Left cardiac atrium (tissue), 4 donors: ENCODE measurements at places on chromosomes 1 and 21. TPM values are rescaled to one million over a fixed set of nuclear protein-coding genes. Genes with fewer than 3 reads are reported as not detected.

- DNase-seq, result no peak
These were observed 8.2 kb downstream of the LSS start for GRCh38 chr21:46220275-46220810.

DNA sequence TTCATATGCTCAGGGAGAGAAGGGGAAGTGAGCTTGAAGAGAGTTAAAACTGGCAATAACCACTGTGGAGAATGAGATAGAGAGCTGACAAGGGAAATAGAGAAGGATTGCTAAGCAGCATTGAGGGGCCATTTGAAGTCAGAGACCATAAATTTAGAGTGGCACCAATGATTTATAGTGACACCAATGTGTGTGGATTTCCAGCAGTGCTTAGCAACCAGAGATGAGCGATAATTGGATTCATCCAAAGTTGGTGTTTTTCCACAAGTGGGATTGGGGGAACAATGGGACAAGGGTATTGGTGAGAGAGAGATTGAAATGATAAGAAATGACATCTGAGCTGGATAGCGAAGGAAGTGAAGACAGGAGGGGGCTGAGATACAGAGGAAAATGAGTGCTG lies 114.1 kb downstream of the C1orf94 start:
- DNase-seq, result no peak

- DNase-seq, result peak; percentile 90
These were observed 2.8 kb upstream of the ZC3H12A start for GRCh38 chr1:37471345-37472231.

DNA sequence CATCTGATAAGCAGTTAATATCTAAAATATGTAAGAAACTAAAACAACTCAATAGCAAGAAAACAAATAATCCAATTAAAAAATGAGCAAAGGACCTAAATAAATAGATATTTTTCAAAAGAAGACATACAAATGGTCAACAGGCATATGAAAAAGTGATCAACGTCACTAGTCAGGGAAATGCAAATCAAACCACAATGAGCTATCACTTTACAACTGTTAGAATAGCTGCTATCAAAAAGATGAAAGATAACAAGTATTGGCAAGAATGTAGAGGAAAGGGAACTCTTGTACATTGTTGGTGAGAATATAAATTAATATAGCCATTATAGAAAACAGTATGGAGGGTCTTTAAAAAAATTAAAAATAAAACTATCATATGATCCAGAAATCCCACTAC lies 40.7 kb upstream of the NEK7 start:
- no peak for DNase-seq

- no peak for DNase-seq
These were observed 93.2 kb upstream of the HNRNPU start for GRCh38 chr1:244957525-244957924.

DNA sequence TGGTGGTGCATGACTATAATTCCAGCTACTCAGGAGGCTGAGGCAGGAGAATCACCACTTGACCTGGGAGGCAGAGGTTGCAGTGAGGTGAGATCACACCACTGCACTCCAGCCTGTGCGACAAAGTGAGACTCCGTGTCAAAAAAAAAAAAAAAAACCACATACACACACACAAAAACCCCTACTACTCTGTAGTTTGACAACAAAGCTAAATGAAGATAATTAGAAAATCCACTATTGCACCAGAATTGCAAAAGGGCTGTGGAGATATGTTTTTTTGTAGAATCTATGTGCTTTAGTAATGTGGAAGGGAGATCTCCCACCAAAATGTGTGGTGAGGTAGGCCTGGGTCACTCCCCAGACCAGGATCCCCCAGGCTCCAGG lies 32.2 kb upstream of the KHDRBS1 start:
- no peak for DNase-seq

DNA sequence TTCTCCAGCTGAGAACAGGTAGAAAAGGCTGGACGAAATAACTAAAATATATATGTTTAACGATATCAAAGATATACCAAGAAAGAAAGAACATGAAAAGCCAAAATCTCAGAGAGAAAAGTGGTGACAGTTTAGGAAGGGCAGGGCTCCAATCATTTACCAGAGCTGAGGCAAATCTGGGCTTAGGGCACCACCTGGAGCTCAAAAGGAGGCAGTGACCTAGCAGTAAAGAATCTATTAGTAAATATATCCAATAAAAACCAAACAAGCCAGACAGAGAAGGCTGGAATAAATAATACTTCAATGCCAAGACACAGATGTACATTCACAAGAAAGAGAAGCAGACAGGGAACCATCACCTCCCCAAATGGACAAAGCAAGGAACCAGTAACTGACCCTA lies 43.5 kb downstream of the CHIA start:
- DNase-seq, result peak; percentile 25

DNA sequence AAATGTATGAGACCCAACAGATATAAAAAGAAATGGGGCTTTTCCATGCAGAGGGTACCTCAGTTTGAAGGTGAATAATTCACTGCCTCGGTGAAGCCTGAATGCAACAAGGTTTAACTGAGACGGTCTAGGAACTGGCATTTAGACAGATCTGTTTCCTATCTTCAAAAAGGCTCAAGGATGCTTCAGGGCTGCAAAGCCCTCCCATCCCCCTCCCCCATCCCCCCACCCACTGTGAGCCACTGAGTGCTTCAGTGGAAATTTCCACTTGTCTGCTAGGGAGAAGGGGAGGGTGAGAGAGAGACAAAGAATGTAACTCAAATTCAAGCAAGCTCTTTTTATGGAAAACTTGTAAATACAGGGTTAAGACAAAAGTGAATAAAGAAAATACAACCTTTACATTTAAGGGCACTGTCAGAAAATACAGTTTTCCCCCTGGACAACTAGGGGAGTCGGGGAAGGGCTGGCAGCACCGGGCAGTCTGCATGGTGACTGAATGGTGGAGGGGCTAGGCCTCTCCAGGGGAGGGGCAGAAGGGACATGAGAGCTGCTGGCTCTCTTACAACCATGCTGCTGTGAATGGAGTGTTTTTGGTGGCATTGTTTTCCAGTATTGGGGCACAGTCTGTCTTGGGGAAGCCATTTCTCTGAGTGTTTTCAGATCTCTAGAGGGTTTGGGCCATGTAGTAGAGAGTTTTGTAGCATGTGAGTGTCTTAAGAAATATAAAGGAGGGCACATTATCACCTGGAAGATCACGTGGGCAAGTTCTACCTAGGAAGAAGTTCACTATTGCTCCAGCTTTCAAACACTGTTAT lies 56.7 kb downstream of the MRPS6 start:
- DNase-seq, result no peak

DNA sequence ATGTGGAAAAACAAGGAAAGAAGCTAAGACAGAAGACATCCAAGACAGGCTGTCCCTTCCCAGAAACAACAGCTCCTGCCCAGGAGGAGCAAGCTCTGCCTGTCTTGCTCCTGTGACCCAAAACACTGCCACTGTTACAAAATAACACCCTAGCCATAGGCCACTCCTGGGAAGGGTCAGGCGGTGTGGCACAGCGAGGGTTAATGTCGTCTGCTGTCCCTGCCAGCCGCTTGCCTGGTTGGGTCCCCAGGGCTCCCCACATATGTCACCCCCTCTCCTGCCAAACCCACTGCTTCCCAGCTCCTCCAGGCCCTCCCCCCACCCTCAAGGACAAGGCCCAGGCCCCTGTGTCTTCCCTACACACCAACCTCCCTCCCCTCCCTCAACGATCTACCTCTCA lies 3.9 kb upstream of the NHLH1 start:
- no peak for DNase-seq

DNA sequence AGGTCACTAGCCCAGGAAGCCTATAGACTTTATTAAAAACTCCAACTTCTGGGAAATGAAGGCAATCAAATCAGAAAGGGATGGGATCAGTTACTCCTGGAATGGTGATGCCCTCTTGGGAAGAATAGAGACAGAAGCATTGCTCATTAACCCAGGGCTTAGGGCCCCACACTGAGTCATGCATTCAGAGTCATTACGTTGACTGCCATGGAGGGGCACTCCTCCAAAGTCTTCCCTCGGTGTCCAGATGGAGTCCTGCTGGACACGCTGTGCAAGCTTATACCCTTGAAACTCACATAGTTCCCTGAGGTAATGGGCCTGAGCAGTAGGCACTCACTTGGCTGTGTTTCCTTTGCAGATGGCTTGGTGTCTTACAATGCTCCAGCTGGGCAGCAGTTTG lies 35.2 kb upstream of the HSD17B7 start:
- DNase-seq, result no peak

DNA sequence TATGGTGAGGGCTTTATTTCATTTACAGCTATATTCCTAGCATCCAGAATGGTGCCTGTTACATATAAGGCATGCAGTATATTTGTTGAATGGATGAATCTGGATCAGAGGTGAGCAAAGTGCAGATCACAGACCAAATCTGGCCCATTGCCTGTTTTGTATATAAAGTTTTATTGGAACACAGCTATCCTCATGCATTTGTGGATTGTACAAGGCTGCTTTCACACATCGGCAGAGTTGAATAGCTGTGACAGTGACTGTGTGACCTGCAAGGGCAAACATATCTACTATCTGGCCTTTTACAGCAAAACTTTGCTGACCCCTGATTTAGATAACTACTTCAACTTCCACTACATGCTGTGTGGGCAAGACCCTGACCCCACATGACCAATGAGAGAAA lies 54.0 kb upstream of the MRPS6 start:
- DNase-seq, result no peak

DNA sequence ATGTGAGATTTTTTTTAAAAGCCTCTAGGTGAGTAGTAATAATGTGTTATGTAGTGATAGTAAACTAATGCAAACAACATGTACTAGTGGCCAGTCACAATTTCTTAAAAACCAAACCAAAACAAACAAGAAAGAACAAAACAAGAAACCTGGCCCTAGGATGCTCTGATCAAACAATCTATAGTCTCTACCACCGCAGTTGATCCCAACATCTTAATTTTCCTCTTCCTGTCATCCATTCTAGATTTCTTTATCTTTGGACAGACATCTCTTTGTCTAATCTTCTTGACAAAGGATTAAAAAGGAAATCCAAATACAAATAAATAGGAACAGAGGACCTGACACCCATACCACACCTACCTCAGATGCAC lies 188.2 kb upstream of the ADAMTS5 start:
- DNase-seq, result no peak

DNA sequence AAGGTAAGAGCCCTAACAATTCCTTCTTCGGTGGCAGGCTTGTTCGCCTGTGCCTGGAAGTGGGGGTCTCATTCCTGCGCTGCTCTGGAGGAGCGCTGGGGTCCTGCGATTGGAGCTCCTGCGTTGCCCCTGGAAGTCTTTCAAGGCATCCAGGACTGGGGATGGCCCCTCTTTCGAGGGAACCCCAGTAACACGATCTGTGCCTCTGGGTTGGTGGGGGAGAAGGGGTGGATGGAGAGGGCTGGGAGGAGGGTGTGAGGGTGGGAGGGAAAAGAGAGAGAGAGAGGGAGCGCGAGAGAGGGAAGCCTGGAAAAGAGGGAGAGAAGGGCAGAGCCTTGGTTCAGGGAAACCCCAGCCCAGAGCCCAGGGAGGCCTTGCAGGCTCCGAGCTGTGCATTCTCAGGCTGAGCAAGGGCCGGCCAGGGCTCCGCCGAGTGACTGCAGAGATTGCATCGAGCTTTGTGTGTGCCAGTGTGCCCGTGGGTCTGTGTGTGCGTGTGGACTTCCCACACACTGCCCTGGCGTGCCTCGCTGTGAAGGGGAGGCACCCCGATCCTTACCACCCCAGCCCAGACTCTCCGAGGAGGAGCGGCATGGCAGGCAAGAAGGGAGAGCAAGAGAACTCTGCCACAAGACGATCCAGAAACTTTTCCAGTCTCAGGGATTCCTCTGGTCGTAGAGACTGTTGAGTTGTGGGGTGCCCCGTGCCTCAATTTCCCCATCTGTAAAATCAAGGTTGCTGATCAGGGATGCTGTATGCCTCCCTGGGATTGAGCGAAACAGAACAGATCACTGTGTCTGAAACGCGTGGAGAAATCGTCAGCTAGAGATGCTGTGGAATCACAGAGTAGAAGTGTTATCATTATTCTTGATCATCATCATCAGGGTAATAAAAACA lies 619 bp downstream of the BCL9 start:
- peak; percentile 60 for DNase-seq

DNA sequence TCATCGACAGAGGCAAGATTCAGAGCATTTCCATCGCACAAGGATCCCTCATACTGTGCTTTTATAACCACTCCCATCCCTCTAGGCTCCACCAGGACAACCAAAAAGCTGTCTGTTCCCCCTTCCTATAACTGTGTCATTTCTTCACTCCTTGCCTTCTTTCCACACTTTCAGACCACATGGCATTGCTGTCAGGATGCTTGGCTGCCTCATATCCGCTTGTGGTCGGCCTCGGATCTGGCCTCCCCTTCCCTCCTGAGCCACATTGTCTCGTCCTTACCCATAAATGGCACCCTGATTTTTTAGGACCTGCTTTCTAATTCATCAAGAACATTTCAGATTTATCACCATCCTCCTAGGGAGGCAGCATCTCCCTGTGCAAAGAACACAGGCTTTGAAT lies 80.5 kb downstream of the HIVEP3 start:
- no peak for DNase-seq

- DNase-seq, result no peak
These were observed at the start of gene RAB25 for GRCh38 chr1:156060937-156061636. TSS of gene RAB25 (plus strand) at chr1:156061160. CDS start at chr1:156061401, 241 bp downstream.

- no peak for DNase-seq
These were observed 23.4 kb downstream of the OLFML3 start for GRCh38 chr1:114002492-114003239.

- DNase-seq, result no peak
These were observed 148.7 kb downstream of the PGBD5 start for GRCh38 chr1:230277201-230278025.

- DNase-seq, result peak; percentile 7
These were observed 22.1 kb upstream of the SPATC1L start for GRCh38 chr21:46206163-46207005.

TFAP2E gene
- 0.32 TPM for total RNA-seq

OR6K3 gene
- not detected for total RNA-seq

DIPK1A gene
- 8.6 TPM for total RNA-seq

PLA2G2F gene
- total RNA-seq, result not detected

PBX1 gene
- total RNA-seq, result 75.0 TPM

TSTD1 gene
- total RNA-seq, result 21.6 TPM

C1orf226 gene
- 4.9 TPM for total RNA-seq

LRRC52 gene
- total RNA-seq, result 0.60 TPM

TFF1 gene
- not detected for total RNA-seq

LCE7A gene
- total RNA-seq, result not detected

TBX19 gene
- 0.84 TPM for total RNA-seq

ZNF695 gene
- total RNA-seq, result 0.12 TPM

TM2D1 gene
- total RNA-seq, result 40.3 TPM

RASSF5 gene
- total RNA-seq, result 7.8 TPM
